ENCODE measurements at places on chromosomes 4 and X.

DNA sequence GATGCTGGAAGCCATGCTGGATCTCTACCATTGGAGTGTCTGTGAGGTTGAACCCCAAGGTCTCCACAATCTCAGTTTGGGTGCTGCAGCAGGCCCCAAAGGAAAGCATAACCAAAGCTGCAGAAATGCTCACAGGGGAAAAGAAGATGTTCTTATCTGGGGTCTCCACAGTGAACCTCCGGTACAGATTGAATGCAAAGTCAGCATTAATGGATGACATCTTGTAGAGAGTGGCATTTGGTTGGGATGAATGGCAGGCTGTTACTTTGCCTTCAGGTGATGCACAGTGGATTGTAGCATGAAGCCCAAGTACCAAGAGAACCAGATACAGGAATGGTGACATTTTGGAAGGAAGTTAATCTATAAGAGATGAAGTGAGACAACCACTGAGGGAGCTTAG lies 1.8 kb downstream of the SERPINA7 start:
- no peak for DNase-seq

GRCh38 chrX:69203638-69204037 lies 38.4 kb upstream of the PJA1 start:
- no peak for DNase-seq

DNA sequence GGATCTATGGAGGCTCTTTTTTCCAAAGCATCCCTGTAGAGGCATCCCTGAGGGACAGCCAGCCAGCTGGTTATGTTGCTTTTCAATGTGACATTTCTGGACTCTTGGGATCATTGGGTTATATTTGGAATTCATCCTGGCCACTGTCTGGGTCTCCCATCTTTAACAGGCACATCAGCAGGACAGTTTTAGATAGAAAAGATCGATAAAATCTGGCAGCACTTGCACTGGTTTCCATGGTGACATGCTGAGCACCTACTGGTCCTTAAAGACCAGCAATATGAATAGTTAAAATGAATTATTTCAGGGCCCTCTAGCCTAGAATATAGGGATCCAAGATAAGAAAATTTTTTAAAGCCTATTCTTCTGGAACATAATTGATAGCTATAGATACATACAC lies 151.6 kb downstream of the KDR start:
- no peak for DNase-seq

DNA sequence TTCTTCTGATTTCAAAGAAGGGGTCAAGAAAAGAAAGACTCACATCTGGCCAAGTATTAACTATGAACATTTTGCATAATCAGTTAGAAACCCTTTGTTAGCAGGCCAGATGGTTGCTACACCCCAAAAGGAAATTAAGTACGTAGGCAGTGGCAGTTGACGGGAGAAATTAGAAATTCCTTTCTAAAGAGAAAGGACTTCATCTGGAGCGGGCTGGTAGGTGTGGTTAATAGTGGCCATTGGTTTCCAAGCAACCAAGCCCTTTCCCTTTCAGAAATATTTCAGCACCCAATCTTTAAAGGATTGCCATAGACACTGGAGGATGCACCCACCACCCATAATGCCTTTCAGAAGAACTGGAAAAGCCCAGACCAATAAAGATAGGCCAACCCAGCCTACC lies 235.7 kb upstream of the LDB2 start:
- no peak for DNase-seq

DNA sequence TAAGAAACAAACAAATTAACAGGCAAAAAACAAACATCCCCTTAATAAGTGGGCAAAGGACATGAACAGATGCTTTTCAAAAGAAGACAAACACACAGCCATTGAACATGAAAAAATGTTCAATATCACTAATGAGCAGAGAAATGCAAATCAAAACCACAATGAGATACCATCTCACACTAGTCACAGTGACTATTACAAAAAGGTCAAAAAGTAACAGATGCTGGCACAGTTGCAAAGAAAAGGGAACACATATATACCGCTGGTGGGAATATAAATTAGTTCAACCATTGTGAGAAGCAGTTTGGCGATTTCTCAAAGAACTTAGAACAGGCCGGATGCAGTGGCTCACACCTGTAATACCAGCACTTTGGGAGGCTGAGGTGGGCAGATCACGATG lies 146.1 kb upstream of the NEIL3 start:
- DNase-seq: no peak

DNA sequence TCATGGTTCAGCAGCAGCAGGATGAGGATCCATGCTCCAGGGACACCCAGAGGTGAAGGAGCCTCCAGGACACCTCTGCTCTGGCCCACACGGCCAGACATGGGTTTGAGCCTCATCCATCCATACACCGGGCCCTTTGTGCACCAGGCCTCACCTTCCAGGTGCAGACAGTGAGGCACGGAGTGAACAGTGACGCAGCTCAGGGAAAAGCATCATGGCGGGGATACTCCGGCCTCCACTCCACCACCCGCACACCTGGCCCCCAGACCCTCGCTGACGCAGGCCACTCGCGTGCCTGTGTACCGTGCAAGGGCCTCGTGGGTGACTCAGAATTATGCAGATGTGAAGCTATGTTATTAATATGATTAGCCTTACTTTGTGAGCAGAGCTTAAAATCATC lies 33.3 kb downstream of the ADRA2C start:
- no peak for DNase-seq

DNA sequence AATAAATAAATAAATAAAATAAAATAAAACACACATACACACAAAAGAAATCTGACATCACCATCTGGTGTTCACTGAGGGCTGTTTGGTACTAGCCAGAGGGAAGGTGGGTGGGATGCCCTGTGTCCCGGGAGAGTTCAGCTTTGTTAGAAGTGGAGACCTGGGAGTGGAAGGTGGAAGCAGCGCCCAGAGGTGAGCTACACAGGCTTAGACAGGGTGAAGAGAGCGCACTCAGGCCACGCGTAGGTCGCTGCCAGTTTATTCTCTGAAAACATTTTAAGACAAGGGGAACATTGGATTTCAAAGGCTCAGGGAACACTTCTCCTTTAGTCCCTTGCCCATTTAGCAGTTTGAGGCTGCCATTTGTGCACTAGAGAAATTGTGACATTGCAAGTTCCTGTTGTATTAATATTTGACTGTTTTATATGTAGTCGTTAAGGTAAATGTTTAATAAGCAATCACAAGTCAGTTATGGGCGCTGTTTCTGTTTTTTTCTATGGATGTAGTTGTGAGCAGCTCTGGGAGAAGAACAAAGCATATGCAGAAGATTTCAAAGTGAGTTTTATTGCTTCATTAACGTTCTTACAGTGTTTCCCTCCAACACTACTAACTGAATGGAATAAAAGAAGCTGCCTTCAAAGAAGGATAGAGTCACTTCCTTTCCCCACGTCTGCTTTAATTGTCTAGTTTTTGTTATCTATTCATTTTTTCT lies 405.5 kb upstream of the NR3C2 start:
- DNase-seq: no peak

GRCh38 chr4:185859111-185859510 lies 47.1 kb upstream of the SORBS2 start:
- no peak for DNase-seq

- DNase-seq: no peak
These were observed 21.2 kb downstream of the USP53 start for GRCh38 chr4:119233750-119234149.

DNA sequence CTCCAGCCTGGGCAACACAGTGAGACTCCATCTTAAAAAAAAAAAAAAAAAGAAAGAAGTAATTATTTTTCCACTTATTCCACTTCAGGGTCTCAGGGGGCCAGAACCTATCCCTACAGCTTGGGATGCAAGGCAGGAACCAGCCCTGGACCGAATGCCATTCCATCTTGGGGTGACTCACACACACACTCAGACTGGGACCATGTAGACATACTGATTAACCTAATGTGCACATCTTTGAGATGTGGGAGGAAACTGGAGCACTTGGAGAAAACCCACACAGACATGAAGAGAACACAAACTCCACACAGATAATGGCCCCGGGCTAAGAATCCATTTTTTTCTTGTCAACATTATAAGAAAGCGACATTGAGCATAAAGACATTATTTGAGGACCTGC lies 132.5 kb downstream of the PTTG2 start:
- no peak for DNase-seq

DNA sequence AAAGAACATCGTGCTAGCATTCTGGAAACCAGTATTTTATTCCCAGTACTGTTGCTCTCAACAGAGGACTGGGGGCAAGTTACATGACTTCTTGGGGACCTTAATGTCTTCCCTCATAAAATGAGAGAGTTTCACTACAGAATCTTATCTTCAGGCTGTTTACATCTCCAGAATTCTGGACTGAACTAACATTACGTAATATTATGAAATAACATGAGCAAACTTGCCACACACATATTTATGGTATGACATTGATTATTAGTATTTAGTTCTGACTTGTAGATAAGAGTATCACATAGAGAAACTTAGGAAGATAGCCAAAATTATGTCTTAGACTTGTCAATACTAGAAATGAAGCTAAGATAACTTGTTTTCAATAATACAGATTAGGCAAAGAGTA lies 68.0 kb downstream of the NFKB1 start:
- DNase-seq: no peak

DNA sequence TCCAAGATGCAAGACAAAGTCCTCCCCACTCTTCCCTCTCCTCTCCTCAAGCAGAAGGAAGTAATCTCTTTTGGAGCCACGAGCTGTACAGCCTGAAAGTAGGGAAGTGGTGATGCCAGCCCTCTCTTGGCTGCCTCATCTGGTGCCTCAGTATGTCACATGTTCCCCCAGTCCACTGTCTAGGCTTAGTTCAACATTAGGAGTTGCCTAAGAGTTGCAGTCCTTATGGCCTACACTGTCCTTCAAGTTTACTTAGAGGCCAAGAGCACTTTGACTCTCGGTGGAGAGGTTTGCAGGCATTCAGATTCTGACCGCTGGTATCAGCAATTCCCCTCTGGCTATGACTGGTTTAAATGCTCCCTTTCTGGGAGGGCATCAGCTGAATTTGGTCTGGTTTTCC lies 735.6 kb downstream of the GLUD2 start:
- DNase-seq: no peak

- no peak for DNase-seq
These were observed 601 bp downstream of the INPP4B start for GRCh38 chr4:142845293-142846107.

- DNase-seq: no peak
These were observed 227.0 kb downstream of the DKK2 start for GRCh38 chr4:106809076-106809475.

- DNase-seq: no peak
These were observed 35.8 kb downstream of the CASP3 start for GRCh38 chr4:184613405-184613804.

- no peak for DNase-seq
These were observed 36.7 kb upstream of the TMEM164 start for GRCh38 chrX:109966246-109966645.

GRCh38 chr4:179095585-179096221 lies 1653.5 kb upstream of the AGA start:
- DNase-seq: no peak

DNA sequence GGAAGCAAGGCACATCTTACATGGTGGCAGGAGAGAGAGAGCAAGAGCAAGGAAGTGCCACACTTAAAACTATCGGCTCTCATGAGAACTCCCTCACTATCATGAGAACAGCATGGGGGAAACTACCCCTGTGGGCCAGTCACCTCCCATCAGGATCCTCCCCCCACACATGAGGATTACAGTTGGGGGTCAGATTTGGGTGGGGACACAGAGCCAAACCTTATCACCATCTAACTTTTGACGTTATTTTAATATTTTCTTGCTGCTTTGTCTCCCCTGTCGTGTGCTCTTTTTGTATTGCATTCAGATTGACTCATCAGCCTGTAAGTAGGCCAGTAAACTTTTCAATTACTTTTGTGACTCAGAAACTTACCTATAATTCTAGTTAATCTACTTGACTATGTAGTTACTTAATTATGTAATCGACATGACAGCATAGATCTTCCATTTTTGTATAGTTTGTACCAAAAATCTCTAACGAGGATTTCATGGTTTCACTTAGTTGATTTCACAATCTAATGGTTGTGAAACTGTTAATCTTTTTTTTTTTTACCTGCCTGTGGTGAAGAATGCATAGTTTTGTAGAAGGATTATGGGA lies 18.3 kb downstream of the STIM2 start:
- DNase-seq: no peak

- DNase-seq: no peak
These were observed 226.2 kb downstream of the ARHGAP10 start for GRCh38 chr4:147958057-147958456.

- DNase-seq: no peak
These were observed 62.1 kb downstream of the GEMIN8 start for GRCh38 chrX:13967636-13968035.

GRCh38 chr4:10080589-10081217 lies 35.9 kb downstream of the WDR1 start:
- peak; percentile 5 for DNase-seq

DNA sequence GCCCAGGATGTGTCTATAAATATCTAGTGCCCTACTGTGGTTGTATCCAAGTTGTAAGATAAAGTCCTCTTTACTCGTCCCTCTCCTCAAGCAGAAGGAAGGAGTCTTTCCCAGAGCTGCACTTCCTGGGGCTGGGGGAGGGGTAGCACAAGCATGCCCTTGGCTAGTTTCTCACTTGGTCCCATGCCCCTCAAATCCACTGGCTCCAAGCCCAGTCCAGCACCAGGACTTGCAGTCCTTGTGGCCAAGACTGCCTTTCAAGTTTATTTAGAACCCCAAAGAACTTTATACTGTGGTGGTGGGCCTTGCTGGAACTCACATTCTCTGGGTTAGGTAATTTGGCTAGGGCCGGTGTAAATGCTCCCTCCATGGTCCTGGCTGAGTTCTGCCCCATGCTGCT lies 43.2 kb upstream of the SLC10A4 start:
- no peak for DNase-seq

DNA sequence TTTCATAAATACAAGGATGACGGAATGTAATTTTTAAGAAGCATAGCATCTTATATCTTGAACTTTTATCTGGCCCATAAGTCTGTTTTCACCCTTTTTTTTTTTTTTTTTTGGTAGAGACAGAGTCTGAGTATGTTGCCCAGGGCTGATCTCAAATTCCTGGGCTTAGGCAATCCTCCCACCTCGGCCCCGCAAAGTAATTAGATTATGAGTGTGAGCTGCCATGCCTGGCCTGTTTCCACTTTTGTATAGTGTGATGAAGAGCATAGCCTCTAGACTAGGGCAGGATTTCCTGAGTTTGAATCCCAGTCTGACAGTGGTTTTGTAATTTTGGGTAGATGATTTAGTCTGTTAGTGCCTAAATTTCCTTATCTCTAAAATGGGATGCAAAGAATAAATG lies 11.0 kb downstream of the STIM2 start:
- DNase-seq: no peak

GRCh38 chr4:1448589-1449420 lies 42.6 kb upstream of the NKX1-1 start:
- DNase-seq: peak; percentile 10

DNA sequence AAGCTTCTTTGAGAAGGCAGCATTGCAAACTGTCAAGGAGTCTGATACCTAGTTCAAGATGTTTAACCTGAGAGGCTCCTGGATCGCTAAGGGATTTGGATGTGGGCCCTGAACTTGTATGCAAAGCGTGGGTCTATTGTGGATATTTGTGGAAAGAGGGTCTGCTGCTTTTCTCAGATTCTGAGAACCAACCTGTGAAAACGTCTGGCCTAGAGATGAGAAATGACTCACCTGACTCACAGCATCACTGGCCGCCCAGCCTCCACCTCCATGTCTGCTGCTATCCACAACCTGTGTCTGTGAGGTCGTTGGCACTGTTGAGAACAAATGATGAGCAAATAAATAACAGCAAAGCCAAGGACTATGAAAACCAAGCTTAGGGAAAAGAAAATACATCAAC lies 33.3 kb upstream of the PROM1 start:
- DNase-seq: no peak

- DNase-seq: no peak
These were observed at the start of gene ASB9 for GRCh38 chrX:15269618-15270521. ASB9 (minus strand) TSS chrX:15270083; CDS start chrX:15269874, 209 bp downstream.

GRCh38 chr4:26406346-26406975 lies 83.8 kb downstream of the CCKAR start:
- no peak for DNase-seq
